Liver (tissue), 10 donors: ENCODE measurements at places on chromosomes 13 and 19. TPM values are rescaled to one million over a fixed set of nuclear protein-coding genes. Genes with fewer than 3 reads are reported as not detected.

KLHL26 gene
- 2.4 TPM for polyA plus RNA-seq

ZNF256 gene
- polyA plus RNA-seq: 0.67 TPM

- no peak for DNase-seq
These were observed 53.9 kb downstream of the COG3 start for GRCh38 chr13:45518525-45519245.

PNMA8B gene
- polyA plus RNA-seq: 0.15 TPM

- no peak for DNase-seq
These were observed 3.4 kb upstream of the LAMP1 start for GRCh38 chr13:113293686-113294085.

DNA sequence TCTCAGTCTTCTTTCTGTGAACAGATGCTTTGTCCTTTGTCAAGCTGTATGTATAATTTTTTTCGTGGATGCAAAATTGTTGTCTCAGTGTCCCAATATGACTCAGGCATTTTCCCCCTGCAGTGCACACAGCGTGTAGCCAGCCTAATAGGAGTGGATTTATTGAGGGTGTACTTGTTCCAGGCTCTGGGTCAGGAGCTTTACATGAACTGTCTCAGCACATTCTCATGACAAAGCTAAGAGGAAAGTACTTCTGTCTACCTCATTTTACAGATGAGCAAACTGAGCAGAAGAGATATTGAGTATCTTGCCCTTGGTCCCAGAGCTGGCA, 50.8 kb downstream of the STK24 start:
- no peak for DNase-seq

GRCh38 chr13:60654415-60654814, 257.4 kb downstream of the TDRD3 start:
- no peak for DNase-seq

- DNase-seq: no peak
These were observed 6.0 kb downstream of the ZNF865 start for GRCh38 chr19:55611300-55611982.

FXYD5 gene
- 22.0 TPM for polyA plus RNA-seq

MPHOSPH8 gene
- polyA plus RNA-seq: 11.4 TPM

RNASEH2A gene
- 2.3 TPM for polyA plus RNA-seq

DNA sequence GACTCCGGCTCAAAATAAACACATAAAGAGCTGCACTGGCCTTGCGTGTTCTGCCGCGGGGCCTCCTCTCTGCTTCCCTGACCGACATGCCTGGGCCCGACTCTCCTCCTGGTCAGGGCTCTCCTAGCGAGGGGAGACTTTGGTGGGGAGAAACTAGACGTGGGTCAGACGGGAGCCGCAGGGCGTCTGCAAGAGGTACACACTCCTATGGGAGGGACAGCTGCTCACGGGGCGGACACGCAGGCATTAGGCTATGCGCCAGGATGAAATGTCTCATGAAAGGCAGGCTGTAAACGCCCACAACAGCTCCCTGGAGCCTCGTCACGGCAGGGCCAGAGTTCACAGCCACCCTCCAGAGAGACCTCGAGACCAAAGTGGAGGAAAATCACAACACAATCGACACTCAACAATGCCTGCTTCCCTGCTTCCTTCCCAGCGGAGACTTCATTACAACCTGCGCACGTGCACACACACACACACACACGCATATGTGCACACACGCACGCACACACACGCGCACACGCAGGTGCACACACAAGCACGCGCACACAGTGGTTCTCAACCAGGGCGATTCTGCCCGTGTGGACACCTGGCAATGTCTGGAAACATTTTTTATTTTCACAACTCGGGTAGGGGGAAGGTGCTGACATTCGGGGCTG, 5.8 kb downstream of the SLC39A3 start:
- DNase-seq: no peak

DNA sequence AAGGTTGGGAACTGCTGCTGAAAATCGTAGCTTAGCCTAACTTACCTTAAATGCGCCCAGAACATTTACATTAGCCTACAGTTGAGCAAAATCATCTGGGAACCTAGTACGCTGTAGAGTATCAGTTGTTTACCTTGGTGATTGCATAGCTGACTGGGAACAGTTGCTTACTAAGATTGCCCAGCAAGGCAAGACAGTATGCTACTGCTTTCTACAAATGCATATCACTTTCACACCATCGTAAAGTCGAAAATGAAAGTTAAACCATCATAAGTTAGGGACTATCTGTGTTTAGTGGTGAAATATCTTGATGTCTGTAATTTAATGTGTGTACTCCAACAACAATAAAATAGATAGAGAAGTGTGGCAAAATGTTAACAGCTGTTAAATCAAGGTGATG, 1670.6 kb upstream of the PCDH20 start:
- no peak for DNase-seq

DNA sequence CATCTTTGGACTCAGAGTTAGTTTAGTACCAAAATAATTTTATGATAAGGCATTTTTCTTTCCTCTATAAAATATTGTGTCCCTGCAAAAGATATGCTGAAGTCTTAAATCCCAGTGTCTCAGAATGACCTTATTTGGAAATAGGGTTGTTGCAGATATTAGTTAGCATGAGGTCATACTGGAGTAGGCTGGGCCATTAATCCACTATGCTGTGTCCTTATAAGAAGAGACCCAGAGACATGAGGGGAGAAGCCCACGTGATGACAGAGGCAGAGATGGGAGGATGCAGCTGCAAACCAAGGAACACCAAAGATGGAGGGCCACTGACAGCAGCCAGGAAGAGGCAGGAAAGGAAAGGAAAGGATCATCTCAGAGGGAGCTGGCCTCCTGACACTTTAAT, 6.4 kb downstream of the POGLUT2 start:
- DNase-seq: no peak

DNA sequence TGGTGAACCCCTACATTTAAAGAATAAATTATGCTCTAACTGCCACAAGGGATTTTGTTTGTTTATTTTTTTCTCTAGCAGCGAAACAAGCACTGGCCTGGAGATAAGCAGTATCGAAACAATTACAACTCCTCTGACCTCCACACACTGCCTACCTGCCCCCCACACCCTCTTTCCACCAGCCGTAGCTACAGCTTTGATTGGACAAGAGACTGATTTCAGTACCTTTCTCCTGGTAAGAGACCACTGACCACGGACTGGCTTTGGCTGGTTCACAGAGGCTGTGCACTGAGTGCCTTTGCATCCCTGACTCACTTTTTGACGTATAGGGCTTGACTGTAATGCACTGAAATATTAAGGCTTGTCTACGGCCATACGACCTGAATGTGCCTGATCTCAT, 7.4 kb upstream of the ZDHHC20 start:
- DNase-seq: no peak

TPTE2 gene
- polyA plus RNA-seq: not detected

GRCh38 chr13:27516103-27516502, 65.7 kb upstream of the MTIF3 start:
- no peak for DNase-seq

TEX101 gene
- not detected for polyA plus RNA-seq

- DNase-seq: no peak
These were observed 12.2 kb downstream of the WIZ start for GRCh38 chr19:15437355-15438123.

DNA sequence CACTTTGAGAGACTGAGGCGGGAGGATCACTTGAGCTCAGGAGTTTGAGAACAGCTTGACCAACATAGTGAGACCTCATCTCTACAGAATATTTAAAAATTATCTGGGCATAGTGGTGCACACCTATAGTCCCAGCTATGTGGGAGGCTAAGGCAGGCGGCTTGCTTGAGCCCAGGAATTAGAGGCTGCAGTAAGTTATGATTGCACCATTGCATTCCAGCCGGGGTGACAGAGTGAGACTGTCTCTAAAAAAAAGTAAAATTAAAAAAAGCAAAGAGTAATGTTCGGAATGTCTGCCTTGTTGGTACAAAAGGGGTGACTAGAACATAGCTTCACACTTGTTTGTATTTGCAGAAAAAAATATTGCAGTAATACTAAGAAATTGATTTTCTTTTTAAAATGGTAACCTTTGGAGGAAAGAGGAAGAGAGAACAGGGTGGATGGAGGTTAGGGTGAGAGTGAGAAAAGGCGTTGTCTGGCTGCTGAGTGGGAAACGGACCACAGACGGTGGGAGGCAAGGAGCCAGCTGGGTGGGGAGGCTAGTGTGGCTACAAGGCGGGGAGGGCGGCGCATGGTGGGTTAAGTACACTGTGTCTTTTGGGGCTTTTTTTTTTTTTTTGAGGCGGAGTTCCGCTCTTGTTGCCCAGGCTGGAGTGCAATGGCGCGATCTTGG, 10.2 kb downstream of the PPP1R14A start:
- DNase-seq: no peak

DNA sequence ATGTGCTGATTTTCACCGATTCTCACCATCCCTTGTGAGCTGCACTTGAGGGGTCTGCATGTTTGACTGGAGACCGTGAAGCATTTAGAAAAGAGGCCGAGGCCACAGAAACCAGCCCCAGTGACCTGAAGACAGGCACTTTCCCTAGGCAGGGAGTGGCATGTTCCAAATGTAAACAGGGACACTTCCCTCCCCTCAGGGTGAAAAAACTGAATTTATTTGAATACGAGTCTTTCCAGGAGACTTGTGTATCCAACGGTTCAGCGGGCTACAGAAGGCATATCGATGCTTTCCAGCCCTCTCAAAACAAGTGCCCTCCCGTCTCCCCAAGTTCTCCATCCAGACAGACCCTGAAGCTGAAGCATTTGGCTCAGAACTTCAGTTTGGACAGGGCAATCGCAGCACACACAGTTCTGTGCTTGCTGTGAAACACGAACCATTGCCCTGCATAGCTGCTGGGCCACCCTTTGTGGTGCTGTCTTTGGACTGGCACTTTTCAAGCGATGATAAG, 106.1 kb downstream of the ZIC5 start:
- DNase-seq: no peak

ERICH4 gene
- polyA plus RNA-seq: not detected

DNA sequence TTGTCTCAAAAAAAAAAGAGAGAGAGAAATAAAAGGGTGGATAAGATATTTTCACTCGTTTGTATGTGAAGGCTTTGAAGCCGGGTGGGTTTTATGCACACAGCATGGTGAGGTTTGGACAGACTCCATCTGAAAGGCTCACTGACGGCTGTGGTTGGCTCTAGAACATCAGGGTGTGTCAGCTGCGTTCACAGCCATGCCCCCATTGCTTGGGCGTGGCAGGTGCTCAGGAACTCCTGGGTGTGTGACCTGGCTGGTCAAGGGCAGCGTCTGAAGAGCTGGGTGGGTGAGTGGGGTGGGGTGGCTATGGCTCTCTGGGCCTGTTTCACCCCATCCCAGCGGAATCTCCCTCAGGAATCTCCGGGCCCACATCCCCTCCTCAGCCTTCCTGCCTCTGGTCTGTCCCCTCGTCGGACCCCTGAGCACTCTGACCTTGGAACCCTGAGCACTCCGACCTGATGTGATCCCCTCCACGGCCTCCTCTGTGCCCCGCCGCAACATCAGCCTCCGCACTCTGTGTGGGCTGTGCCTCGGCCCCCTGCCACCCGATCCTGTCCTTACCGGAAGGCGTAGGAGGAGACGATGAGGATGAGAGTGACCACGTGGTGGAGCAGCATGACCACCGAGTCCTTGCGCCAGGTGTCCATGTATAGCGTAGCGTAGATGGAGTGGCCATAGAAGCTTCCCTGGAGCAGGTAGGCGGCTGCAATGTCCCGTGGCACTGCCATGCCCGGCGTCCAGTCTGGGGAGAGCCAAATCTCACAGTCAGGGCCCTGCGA, 12.2 kb downstream of the CERS1 start:
- no peak for DNase-seq

DNA sequence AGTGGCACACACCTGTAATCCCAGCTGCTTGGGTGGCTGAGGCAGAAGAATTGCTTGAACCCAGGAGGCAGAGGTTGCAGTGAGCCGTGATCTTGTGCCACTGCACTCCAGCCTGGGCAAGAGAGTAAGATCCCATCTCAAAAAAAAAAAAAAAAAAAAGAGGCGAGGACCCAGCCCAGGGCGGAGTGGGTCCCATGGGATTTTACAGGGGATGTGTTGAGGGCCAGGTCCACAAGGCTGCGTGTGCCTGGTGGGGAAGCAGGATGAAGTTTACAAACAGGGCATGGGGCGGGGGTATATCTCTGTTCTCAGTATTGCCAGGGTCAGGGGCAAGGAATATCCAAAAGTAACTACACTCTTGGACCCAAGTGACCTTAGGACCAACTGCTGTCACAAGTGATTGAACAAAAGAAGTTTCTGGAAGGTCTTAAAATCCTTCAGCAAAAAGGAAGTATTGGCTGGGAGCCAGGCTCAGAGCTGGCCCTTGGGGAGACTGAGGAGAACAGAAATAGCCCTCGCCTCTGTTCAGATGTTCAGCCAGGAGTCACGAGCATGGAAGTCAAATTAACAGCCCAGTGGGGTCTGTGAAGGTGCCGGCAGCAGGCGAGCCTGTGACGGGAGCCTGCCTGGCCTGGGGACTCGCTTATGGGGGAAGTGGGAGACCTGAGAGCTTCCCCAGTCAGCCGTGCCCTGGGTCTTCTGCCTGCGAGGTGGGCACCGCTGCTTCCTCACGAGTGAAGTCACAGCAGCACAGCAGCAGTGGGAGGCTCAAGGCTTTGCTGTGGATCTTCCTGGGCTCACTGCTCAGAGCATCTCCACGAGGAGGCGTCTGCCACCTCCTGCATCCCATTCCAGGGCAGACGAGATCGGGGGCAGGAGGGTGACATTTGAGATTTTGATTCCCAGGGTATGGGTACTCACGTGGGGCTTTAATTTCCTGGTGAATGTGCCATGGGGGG, 6.4 kb downstream of the MYO9B start:
- DNase-seq: no peak

DNA sequence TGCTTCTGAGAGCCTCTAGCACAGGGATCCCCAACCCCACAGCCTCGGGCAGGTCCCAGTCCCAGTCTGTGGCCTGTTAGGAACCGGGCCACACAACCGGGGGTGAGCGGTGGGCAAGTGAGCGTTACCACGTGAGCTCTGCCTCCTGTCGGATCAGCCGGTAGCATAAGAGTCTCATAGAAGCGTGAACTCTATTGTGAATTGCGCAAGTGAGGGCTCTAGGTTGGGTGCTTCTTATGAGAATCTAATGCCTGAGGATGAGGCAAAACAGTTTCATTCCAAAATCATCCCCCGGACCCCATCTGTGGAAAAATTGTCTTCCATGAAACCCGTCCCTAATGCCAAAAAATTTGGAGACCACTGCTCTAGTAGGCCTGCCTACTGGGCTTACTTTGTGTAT, 87.0 kb upstream of the UBL3 start:
- no peak for DNase-seq

DNA sequence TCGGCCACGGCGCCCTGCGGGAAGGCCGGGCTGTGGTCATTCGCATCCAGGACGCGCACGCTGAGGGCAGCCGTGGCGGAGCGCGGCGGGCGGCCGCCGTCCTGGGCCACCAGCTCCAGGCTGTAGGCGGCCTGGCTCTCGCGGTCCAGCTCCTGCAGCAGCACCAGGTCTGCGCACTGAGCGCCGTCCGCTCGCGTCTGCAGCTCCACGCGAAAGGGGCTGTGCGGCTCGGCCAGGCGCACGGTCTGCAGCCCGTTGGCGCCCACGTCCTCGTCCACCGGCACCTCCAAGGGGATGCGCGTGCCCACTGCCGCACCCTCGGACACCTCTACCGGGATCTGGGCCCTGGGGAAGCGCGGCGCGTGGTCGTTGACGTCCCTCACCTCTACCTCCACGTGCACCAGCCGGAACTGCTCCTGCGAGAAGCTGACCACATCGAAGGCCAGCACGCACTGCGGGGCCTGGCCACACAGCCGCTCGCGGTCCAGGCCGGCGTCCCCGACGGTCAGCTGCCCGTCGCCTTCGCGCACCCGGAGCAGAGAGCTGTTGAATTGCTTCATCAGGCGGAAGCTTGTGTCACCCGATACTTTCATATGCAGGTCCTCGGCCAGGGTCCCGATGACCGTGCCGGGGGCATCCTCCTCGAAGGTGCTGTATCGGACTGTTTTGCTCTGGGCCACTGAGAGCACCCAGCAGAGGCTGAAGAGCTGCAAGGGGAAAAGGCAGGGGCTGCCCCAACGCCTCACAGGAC, 583 bp downstream of the PCDH8 start:
- DNase-seq: no peak
